ENCODE measurements at places on chromosomes 3 and 15. TPM values are rescaled to one million over a fixed set of nuclear protein-coding genes. Genes with fewer than 3 reads are reported as not detected.

GRCh38 chr3:111236836-111237713 lies 165.5 kb downstream of the NECTIN3 start:
- DNase-seq, result no peak

DNA sequence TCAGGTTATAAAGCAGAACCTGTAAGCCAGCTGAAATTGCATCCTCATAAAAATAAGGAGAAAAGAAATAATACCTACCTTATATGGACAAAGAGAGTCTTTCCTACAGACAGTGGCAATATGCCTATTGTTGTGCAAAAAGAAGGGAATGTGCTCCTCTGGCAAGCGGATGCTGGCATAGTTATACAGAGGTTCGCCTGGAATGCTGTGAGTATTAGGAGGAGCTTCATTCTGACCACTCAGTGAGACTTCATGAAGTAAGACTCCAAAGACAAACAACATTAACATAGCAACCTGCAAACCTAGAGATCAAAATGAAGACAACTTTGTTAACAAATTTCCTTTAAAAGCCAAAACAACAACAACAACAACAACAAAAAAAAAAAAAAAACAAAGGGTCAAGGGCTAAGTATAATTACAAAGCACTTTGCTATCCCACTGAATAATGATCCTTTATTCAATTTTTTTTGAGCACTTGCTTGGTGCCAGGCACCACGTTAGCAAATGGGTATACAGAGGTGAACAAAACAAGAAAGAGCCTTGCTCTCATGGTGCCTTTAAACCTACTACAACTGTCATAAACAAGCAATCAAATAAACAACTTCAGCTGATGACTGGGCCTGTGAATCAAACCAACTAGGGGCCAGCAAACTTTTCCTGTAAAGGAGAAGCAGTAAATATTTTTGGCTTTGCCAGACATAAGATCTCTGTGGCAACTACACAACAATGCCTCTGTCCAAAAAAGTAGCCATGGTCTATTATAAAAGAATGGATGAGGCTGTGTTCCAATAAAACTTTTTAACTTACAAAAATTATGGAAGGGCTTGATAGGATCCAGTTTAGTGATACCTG lies 3.7 kb downstream of the EOGT start:
- no peak for DNase-seq

DNA sequence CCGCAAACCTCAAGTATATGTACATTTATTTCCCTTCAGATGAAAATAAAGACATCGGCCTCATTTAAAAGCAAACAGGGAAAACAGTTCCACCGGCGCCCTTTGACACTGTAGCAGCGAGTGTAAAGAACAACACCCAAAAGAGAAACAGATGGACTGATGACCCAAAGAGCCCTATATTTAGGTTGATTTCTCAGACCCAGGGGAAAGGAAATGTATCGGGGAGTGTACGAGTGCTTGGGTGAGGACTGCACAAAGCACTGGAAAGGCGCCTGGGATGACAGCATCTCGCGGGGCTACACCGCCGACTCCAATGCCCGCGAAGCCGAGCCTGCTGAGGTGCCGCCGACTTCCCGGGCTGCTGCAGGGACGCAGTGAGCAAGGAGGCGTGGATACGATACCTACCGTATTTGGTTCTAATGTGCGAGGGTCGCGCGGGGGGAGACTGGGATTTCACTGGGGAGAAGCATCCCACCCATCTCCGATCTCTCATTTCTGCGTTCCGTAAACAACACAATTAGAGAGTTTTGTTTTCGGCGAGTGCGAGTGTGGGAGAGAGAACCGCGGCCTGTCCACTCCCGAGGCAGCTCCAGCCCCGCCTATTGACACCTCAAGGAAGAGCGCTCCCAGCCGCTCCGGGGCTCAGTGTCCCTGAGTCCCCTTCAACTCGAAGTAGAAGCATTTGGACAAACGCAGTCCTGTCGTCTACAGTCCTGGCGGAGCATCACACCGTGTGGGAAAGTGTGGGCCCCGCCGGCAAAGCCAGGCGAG lies 2.0 kb downstream of the MECOM start:
- no peak for DNase-seq

GRCh38 chr15:99466701-99467337 lies 99.0 kb upstream of the MEF2A start:
- DNase-seq, result no peak

- DNase-seq, result no peak
Observed at GRCh38 chr3:59480486-59480995, 430.7 kb upstream of the CFAP20DC start.

- DNase-seq, result no peak
Observed at GRCh38 chr3:52838561-52839267, 3.9 kb upstream of the MUSTN1 start.

GRCh38 chr15:58865425-58865880 lies 68.0 kb downstream of the SLTM start:
- no peak for DNase-seq

DNA sequence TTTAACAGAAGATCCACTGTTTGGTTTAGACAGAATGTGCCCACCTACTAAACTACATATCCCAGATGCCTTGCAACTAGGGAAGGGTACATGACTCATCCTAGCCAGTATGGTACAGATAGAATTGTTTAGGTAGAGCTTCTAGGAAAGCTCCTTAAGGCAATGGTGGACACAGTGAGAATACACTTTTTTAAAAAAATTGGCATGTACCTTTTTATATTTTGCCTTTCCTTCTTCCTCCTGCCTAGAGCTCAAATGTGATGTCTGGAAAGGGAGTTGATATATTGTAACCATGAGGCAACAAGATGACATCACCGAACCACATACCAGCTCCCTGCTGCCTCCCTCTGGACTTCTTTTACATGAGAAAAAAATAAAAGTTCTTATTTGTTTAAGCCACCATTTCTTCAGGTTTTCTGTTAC lies 14.4 kb upstream of the C3orf80 start:
- no peak for DNase-seq

DNA sequence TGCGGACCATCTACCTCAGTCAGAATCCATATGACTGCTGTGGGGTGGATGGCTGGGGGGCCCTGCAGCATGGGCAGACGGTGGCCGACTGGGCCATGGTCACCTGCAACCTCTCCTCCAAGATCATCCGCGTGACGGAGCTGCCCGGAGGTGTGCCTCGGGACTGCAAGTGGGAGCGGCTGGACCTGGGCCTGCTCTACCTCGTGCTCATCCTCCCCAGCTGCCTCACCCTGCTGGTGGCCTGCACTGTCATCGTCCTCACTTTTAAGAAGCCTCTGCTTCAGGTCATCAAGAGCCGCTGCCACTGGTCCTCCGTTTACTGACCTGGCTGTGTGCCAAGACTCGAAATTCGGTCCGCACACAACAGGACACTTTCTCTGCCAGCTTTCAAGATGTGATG lies 21.9 kb downstream of the NRROS start:
- DNase-seq, result no peak

DNA sequence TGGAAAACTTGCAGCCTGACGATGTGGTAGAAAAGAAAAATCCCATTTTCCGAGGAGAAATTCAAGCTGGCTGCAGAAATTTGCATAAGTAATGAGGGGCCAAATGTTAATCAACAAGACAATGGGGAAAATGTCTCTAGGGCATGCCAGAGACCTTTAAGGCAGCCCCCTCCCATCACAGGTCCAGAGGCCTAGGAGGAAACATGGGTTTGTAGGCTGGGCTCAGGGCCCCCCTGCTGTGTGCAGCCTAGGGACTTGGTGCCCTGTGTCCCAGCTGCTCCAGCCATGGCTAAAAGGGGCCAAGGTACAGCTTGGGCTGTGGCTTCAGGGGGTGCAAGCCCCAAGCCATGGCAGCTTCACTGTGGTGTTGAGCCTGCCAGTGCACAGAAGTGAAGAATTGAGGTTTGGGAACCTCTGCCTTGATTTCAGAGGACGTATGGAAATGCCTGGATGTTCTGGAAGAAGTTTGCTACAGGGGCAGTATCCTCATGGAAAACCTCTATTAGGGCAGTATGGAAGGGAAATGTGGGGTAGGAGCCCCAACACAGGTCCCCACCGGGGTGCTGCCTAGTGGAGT lies 75.9 kb upstream of the CADPS start:
- no peak for DNase-seq

GRCh38 chr3:86830566-86830965 lies 160.4 kb downstream of the VGLL3 start:
- DNase-seq, result no peak

GRCh38 chr3:38005076-38006020 lies 14.8 kb downstream of the VILL start:
- no peak for DNase-seq

DNA sequence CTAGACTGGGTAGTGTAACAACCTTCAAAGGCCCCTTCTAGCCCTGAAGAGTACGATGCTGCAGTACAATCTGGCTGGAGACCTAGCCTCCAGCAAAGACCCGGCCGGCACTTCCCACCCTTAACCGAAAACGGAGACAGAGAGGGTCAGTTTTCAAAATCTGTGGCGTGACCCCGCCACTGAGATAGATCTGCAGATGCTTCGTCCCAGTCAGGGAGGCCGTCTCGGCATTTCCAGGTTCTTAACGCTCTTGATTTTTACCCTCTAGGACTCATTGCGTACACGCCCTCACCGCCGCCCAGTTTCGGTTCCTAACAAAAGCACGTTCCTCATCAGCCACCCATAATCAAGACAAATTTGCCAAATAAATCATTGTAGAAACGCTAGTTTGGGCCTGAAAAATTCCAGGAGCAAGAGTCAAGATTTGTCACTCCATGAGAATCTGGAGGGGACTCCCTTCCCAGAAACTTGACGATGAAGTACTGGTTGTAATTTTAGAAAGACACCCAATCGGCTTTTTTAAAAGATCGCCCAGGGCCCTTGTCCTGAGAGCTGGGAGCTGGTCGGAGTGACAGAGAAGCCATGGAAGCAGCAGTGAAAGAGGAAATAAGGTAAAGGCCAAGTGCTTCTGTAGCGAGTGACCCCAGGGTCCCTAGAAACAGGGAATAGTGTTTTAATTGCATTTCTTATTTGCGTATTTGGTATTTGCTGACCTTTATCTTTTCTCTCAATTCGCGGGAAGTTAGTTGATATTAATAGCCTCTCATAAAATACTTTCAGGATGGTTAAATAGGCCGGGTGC lies 868 bp upstream of the TMEM87A start:
- peak; percentile 83 for DNase-seq

GRCh38 chr3:124777762-124778470 lies 47.7 kb downstream of the UMPS start:
- DNase-seq, result no peak

GRCh38 chr15:90489944-90490343 lies 39.8 kb upstream of the CRTC3 start:
- DNase-seq, result no peak

- no peak for DNase-seq
Observed at GRCh38 chr3:66454464-66454859, 46.4 kb downstream of the LRIG1 start.

- DNase-seq, result no peak
Observed at GRCh38 chr3:149315694-149316093, 17.7 kb downstream of the TM4SF18 start.

GRCh38 chr3:58214484-58215316 lies 3.9 kb upstream of the DNASE1L3 start:
- DNase-seq, result no peak

- no peak for DNase-seq
Observed at GRCh38 chr3:152359385-152360248, 90.9 kb downstream of the MBNL1 start.

- no peak for DNase-seq
Observed at GRCh38 chr3:142004025-142004424, 127.6 kb downstream of the ATP1B3 start.

DNA sequence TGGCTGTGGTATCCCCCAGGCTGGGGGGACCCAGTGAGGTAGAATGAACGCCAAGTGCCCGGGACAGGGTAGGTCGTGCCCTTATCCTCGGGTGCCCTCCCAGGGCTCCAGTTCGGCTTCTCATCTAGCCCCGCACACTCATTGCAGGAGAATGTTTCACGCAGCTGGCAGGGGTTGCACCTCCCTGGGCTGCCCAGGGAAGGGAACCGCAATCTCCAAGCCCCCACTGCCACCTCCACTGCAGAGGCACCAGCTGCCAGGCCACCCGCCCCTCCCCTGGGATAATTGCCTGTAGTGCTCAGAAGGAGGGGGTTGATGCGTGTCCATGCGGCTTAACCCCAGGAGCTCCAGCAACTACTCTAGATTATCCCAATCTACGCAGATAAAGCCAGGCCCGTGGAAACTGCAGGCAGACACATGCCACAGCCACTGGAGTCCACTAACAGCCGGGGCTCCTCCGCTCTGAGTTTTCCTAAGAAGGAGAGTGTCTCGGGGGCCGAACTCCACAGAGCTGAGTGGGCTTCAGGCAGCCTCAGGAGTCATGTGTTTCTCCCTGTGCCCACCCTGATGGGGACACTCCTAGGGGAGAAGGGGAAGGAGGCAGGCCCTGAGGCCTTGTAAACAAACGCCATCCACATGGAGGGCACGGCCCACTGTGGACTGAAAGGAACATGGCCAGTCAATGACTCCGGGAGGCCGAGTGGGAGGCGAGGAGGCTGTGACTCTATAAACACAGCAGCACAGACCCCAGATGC lies 137.2 kb upstream of the IQSEC1 start:
- DNase-seq, result no peak

DNA sequence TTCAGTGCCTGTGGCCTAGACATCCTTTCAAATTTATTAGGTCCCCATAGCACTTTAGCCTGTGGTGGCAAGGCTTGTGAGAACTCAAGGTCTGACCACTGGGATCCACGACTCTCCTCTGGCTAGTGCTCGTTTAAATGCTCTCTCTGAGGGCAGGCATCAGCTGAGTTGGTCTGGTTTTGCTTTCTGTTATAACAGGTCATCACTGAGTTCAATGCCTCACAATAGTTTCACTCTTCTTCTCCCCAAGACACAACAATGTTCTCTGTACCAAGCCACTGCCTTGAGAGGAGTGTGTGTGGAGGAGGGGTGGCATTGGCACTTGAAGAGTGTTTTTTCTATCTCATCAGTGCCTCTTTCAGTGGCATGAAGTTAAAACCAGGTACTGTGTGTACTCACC lies 7.6 kb downstream of the OR5K4 start:
- no peak for DNase-seq

- no peak for DNase-seq
Observed at GRCh38 chr3:108021533-108021932, 69.3 kb downstream of the CD47 start.

Gene ITIH3
- total RNA-seq, result 2.3 TPM

Gene LTF
- not detected for total RNA-seq

Gene GOLGA8J
- not detected for total RNA-seq

Gene THRB
- total RNA-seq, result 29.7 TPM

Gene PP2D1
- total RNA-seq, result not detected

Gene RBPMS2
- total RNA-seq, result 58.2 TPM

Gene C3orf62
- 19.4 TPM for total RNA-seq

Gene CAV3
- total RNA-seq, result not detected

Gene ST8SIA2
- 0.16 TPM for total RNA-seq

Gene TPRG1
- 5.9 TPM for total RNA-seq

Gene WDR73
- 16.8 TPM for total RNA-seq

Gene CEP152
- total RNA-seq, result 3.1 TPM

Gene SLC27A2
- total RNA-seq, result not detected

Gene NT5DC2
- total RNA-seq, result 15.7 TPM
